Mesothelial cell of epicardium (in vitro differentiated cells): ENCODE measurements at places on chromosomes 4 and X. TPM values are rescaled to one million over a fixed set of nuclear protein-coding genes. Genes with fewer than 3 reads are reported as not detected.
A peak's percentile ranks its signal among the peaks of the same experiment; 100 is the strongest.

The USP51 gene
- total RNA-seq = 4.6 to 5.6 TPM (median 5.1 TPM) in 3 replicates

The CDS1 gene
- 18.7 to 20.2 TPM (median 18.7 TPM) in 3 replicates for total RNA-seq

The NRK gene
- 47.4 to 48.2 TPM (median 47.8 TPM) in 3 replicates for total RNA-seq

The FHL1 gene
- 22.2 to 26.8 TPM (median 23.4 TPM) in 3 replicates for total RNA-seq

GRCh38 chr4:1654216-1654955, 29.7 kb downstream of the FAM53A start:
- no peaks in the 10 kb centered on the region for H3K4me1 ChIP-seq
- H3K27me3 ChIP-seq = no peaks in the 10 kb centered on the region
- no peak overlapping the region for H3K4me3 ChIP-seq
- no peak for DNase-seq

GRCh38 chrX:111465669-111466068, 45.8 kb upstream of the SERTM2 start:
- no peak for DNase-seq
- H3K4me3 ChIP-seq = no peak overlapping the region
- H3K27me3 ChIP-seq = no peaks in the 10 kb centered on the region
- no peak overlapping the region for H3K27ac ChIP-seq
- peaks cover 4% of the 10 kb centered on the region for H3K4me1 ChIP-seq

- DNase-seq = no peak
- no peaks in the 10 kb centered on the region for H3K4me1 ChIP-seq
- no peak overlapping the region for H3K27ac ChIP-seq
- H3K4me3 ChIP-seq = no peak overlapping the region
Measured at GRCh38 chr4:55437356-55437796, 41.6 kb downstream of the TMEM165 start.

- no peak for DNase-seq
- peak overlapping the region; percentile 99 for H3K27ac ChIP-seq
- H3K4me1 ChIP-seq = peaks cover 35% of the 10 kb centered on the region
- no peaks in the 10 kb centered on the region for H3K27me3 ChIP-seq
- peak overlapping the region; percentile 72 for H3K4me3 ChIP-seq
Measured at GRCh38 chr4:183408796-183409195, 35.6 kb upstream of the CDKN2AIP start.

- H3K27me3 ChIP-seq = peaks cover 2% of the 10 kb centered on the region
- H3K4me3 ChIP-seq = no peak overlapping the region
Measured at GRCh38 chr4:130183766-130184165, 1087.8 kb downstream of the C4orf33 start.

- H3K4me3 ChIP-seq = no peak overlapping the region
- H3K27ac ChIP-seq = no peak overlapping the region
- no peak for DNase-seq
- peaks cover 11% of the 10 kb centered on the region for H3K27me3 ChIP-seq
- H3K4me1 ChIP-seq = no peaks in the 10 kb centered on the region
Measured at GRCh38 chrX:926991-927390, 285.5 kb downstream of the CRLF2 start.

DNA sequence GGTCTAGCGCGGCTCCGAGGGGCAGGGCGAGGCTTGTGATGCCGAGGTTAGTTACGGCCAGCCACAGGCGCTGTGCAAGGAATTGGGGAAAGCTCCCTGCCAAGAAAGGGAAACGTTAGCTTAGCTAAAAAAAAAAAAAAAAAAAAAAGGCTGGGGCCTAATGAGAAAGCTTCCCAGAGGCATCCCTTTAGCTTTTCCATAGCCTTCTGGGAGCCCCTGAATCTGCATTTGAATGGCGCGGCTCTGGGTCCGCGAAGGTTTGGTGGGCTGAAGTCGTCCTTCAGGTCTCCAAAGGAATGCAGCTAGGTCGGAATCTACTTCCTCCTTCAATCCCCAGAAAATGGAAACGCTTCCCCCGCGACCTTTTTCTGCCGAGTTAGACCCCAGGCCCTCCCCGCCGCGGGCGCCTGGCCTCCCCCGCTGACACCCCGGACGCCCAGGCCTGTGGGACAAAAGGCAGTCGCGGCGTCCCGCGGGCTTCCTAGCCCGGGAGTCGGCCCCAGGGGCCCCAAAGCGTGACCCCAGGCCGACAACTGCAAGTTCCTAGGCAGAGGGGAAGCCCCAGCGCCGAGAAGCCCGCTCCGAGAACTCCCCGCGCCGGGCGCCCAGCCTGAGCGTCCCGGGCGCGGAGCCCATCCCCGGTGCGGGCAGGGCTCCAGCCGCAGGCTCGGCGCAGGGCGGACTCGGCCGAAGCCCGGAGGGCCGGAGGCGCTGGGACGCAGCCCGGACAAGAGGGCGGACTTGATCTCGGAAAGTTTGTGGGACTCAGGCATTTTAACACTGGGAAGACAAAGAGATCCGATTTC, 605 bp upstream of the FAT1 start:
- no peaks in the 10 kb centered on the region for H3K27me3 ChIP-seq
- peak overlapping the region; percentile 98 for H3K27ac ChIP-seq
- peak overlapping the region; percentile 98 for H3K4me3 ChIP-seq
- H3K4me1 ChIP-seq = peaks cover 29% of the 10 kb centered on the region
- H3K36me3 ChIP-seq = no peaks in the 10 kb centered on the region
- no peak for DNase-seq

GRCh38 chrX:79719568-79720231, 294.9 kb upstream of the TBX22 start:
- no peak for DNase-seq
- H3K27me3 ChIP-seq = no peaks in the 10 kb centered on the region
